Stimulated activated CD8-positive, alpha-beta memory T cell treated with anti-CD3 and anti-CD28 coated beads, Interleukin-2, amount 100 ng/mL, for 48 hours (primary cell): ENCODE measurements at places on chromosomes 13 and 19.

DNA sequence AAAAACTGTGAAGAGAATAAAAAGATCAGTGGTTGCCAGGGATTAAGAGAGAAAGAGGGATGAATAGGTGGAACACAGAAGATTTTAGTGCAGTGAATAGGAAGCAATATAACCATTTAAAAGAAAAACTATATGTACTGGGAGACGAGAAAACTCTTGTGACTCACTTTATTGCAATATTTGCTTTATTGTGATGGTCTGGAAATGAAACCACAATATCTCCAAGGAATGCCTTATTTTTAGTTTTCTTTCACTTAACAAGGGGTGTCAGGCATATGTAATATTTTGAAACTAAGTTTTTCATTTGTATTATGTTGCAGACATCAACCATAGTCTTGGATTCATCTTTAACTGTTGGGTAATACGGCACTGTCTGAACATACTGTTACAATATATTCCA, 1308.2 kb downstream of the PCDH9 start:
- no peak for DNase-seq

DNA sequence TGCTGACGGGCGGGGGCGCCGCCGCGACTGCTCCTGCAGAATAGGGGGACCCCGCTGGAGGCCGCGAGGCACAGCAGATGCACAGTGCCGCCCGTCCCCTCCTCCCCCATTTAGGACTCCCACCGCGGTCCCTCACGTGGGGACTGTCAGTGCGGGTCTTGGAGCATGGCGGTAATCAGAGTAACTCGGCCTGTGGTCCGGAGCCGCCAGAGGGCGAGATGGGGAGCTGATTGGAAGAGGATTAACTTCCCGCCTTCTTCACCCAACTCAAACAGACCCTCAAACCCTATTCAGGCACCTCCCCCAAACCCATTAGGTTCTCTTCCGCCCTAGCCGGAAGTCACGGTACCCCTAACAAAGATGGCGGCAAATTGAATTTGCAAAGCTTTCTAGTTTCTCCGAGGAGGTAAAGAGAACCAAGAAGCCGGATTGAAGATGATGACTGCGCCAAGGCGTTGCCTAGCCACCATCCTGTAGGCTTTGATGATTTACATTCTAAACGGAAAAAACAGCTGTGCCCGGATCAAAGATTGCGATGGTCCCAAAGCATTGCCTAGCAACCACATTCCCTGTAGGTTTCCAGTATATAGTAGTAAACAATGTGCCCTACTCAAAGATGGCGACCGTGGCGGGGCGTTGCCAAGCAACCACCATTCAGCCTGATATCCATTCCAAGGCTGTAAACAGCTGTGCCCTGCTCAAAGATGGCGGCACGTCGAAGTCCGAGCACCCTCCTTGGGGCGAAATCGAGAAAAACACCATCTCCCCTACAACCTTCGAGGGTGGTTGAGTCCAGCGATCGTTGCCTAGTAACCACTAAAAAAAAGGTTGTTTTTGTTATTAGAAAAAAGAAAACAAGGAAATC, at the start of gene FUZ:
FUZ (minus strand) TSS at position 296 of the 865 bp plus-strand sequence; CDS start at position 110, 186 bp downstream.
- peak; percentile 86 for DNase-seq

DNA sequence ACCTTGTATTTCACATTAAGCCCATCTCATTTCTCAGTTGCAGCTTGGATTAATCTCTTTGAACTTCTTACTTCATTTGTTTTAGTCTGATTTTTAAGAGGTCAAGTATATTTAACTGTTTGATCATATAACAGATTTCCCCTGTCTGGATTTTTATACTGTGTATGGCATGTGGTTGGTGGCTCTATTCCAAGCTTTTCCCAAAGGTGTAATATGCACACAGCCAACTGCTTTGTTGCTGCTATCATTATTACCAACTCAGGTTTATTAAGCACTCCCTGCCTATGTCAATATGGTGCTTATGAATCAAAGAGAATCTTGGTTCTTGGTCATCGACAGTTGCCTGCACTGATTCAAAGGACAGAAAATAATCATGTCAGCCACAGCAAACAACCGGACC, 92.6 kb downstream of the RAP2A start:
- DNase-seq, result no peak

- no peak for DNase-seq
Observed at GRCh38 chr13:48249018-48249417, 16.0 kb downstream of the ITM2B start.

DNA sequence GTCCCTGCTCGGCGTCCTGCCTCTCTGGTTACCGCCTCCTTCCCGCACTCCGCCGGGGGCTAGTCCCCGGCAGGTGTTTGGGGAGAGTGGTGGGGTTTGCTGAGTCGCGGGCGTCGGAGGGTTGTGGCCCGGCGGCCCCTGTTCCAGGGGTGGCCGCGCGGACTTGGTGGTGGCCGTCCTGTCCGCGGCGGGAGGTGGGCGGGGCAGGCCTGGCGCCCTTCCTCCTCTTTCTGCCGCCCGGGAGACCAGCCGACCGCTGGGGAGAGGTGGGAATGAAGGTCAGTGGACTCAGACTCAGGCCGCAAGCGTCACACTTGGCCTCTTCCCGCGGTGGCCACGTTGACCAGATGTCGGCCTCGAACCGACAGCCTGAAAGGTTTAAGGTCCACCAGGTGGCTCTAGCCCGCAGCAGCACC, 61.8 kb downstream of the ZNF723 start:
- no peak for DNase-seq

- DNase-seq, result no peak
Observed at GRCh38 chr13:102825921-102826706, 19.7 kb upstream of the ERCC5 start.

DNA sequence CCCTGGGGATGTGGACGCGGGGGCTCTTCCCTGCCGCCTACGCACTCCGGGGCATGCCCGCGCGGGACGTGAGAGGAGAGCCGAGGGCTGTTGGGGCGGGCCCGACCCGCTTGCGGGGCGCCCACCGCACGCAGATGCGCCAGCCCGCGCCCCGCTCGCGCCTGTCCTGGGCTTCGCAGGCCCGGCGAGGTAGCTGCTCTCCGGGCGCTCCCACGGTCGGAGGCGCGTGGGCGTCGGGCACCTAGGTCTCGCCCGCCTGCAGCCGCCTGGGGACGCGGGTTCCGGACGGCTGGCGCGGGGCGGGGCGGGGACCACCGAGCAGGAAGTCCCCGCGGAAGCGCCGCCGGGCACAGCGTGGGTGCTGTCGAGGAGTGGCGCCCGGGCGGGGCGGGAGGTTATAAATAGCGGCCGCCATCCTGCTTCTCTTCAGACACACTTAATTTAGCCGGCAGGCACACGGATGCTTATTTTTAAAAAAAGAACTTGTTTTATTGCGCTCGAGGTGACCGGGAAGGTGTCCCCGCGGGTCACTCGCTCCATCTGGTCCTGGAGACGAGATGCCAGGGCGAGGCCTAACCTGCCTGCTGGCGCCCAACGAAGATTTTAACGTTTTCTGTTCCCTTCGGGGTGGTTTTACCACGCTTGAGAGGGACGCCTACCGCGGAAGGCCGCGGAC, 561 bp upstream of the GJA3 start:
- DNase-seq, result peak; percentile 48

DNA sequence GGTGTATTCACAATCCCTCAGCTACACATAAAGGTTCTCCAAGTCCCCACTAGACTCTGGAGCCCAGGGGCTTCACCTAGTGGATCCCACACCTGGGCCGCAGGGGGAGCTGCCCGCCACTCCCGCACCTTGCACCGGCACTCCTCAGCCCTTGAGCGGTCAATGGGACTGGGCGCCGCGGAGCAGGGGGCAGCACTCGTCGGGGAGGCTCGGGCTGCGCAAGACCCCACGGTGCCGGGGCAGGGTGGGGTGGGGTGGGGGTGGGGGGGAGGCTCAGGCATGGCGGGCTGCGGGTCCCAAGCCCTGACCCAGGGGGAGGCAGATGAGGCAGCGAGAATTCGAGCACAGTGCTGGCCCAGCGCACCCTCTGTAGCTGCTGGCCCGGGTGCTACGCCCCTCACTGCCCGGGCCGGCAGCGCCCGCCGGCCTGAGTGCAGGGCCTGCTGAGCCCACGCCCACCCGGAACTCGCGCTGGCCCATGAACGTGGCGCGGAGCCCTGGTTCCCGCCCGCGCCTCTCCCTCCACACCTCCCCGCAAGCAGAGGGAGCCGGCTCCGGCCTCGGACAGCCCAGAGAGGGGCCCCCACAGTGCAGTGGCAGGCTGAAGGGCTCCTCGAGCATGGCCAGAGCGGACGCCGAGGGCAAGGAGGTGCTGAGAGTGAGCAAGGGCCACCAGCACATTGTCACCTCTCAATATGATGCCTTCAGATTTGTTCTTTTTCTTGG, 121.7 kb downstream of the UGGT2 start:
- no peak for DNase-seq

DNA sequence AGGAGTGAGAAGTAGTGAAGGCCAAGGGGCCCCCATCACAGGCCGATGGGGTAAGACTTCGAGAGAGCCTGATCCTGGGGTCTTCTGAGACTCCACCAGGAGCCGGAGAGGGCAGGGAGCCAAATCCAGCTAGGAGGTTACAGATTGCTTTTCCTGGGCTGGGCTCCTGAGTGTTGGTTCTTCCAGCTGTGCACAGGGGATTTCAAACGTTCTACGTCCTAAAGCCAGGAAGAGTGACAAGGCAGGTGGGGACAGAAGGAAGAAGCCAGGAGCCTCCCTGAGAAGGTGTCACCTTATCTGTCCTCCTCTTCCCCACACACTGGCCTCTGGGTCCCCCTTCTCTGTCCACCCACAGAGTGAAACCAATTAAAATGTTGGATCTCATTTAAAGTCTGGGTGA, 16.1 kb upstream of the TPRX2 start:
- DNase-seq, result no peak

- DNase-seq, result no peak
Observed at GRCh38 chr19:10262771-10263170, 8.1 kb upstream of the ICAM1 start.

DNA sequence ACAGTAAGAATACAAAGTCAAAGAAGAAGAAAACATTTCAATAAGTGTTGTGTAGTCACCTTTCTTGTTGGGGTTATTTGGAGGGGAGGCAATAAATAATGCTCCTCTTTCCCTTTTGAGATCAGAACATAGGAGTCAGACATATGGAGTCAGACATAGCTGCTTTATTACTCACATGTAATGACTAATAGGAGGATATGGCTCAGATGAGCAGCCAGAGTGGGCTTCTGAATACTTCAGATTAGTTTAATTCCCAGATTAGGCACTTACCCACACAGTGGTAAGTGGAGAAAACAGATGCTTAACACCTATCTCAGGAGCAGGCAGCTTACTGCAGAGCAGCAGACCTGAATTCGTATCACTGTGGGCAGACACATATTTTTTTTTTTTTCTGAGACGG, 31.7 kb upstream of the C1QTNF9B start:
- no peak for DNase-seq

DNA sequence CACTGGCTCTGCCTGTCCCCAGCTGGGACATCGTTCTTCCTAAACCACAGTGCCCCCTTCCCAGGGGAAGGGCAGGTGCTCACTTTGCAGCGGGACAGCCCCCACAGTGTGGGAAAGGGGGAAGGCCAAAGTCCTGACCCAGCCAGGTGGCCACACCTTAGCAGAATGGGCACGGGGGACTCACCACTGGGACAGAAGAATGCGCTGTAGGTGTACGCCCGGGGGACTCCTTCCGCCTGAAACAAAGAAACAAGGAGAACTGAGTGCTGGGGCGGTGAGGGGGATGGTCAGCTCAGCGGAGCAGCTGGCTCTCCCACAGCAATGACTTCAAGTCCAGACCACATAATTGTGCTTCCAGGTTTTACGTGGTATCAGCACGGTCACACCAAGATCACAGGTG, 49.4 kb downstream of the F2RL3 start:
- no peak for DNase-seq

DNA sequence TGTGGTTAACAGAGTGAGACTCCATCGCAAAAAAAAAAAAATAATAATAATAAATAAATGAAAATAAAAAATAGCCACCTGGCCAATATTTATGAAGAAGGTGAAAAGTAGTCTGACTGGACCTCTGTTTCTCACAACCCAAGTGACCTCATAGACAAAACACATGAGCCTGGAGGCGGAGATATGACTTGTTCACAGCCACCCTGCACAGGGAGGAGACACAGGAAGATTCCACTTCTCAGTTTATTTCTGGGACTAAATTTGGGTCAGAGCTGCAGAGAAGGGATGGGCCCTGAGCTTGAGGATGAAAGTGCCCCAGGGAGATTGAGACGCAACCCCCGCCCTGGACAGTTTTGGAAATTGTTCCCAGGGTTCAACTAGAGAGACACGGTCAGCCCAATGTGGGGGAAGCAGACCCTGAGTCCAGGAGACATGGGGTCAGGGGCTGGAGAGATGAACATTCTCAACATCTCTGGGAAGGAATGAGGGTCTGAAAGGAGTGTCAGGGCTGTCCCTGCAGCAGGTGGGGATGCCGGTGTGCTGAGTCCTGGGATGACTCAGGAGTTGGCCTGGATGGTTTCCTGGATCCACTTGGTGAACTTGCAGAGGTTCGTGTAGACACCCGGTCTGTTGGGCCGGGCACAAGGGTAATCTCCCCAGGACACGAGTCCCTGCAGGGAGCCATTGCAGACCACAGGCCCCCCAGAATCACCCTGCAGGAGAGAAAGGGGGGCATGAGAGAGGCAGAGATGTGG, 9.6 kb downstream of the KLK5 start:
- DNase-seq, result no peak

- DNase-seq, result no peak
Observed at GRCh38 chr13:65585346-65585745, 1644.8 kb downstream of the PCDH9 start.

DNA sequence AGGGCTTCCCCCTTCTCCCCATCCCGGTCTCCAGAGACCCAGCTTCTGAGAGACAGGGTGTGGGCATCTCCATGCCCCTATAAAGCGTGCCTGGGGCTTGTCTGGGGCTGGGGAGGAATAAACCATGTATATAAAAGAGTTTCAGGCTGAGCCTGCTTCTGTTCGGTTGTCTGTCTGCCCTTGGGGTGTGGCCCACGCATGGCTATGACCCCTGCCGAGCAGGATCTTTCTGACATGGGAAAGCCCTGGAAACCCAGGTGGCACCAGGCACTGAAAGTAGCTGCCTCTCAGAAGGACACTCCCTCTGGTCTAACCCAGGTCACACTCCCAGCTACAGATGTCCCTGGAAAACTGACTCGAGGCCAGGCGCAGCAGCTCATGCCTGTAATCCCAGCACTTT, 8.2 kb downstream of the TMEM59L start:
- DNase-seq, result no peak

GRCh38 chr19:35267353-35267817, 1.4 kb upstream of the USF2 start:
- peak; percentile 20 for DNase-seq

DNA sequence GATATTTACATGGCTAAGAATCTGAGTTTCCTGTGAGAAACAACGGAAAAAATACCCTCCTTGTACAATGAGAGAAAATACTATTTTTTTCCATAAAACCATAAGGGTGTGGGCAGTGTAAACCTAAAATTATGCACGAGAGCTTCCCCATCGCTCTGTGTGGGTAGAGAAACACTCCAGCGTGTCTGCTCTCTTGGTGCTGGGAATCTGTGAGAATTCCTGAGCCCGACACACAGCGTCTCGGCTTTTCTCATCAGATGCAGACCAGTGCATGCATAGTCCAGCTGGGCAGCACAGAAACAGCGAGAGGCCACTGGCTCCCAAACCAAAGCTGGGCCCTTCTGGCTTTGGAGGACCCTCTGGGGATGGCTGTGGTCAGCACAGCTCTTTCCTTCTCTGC, 12.0 kb downstream of the PLPP2 start:
- no peak for DNase-seq
